ENCODE measurements at places on chromosomes 5 and 9.

DNA sequence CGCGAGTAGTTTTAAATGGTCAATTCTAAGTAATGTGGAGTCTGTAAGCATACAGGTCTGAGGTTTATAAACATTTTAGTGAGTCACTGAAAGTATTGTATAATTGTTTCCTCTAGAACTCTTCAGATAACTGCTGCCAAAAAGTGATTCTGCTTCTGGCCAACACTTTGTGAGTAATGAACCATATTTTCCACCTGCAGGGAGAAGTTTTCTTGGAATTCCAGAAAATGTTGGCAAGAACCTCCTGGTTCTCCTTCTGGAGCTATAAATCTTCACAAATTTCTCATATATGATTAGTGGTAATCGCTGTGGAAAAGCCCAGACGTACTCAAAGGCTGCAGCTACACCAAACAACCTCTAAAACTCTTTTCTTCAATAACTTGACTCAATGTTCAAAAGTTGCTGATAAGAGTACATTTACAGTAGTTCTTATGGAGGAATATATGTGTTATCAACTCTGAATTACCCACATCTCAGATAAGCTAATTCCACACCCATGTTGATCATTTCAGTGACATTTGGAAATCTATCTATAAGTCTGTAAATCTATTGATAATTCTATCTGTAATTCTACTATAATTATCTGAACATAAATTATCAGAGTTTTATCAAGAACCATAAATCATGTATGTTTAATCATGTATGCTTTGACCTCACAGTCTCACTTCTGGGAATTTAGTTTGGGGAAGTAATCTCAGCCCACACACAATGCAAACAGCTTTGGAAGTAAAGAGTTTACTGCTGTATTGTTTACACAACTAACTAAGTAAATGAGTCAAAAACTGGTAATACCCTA is 74.1 kb downstream of the FNBP1 start:
- DNase-seq: no peak

GRCh38 chr5:16539169-16539666 is 73.6 kb upstream of the ZNF622 start:
- DNase-seq: no peak

- peak; percentile 96 for DNase-seq
Observed at GRCh38 chr5:131209506-131210150, 38.9 kb downstream of the LYRM7 start.

DNA sequence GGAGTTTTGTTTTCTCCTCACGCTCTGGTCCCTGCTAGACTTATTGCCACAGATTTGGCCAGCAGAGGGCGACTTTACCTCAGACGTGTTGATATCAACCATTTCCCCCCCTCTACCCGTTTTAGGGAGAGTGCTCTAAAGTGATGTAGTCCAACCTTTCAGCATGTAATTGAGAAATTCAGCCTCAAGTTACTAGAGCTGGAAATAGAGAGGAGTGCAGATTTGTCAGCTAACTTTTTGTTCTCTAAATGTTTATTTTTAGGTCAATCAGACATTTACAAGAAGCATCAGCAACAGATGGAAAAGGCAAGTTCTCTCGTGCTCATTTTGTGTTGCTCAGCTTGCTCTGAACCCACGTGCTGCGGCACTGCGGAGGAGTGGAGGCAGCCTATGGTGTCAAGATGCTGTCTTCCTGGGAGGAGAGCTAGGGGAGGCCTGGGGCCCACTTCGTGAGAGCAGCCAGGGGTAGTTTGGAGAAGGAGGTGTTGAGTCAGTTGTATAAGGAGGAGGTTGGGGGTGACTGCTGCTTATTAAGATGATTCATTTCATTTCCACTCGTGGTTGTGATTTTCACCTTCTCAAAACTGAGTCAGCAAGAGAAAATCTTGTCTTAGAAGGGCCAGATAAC is 53.6 kb downstream of the GPR107 start:
- peak; percentile 85 for DNase-seq

DNA sequence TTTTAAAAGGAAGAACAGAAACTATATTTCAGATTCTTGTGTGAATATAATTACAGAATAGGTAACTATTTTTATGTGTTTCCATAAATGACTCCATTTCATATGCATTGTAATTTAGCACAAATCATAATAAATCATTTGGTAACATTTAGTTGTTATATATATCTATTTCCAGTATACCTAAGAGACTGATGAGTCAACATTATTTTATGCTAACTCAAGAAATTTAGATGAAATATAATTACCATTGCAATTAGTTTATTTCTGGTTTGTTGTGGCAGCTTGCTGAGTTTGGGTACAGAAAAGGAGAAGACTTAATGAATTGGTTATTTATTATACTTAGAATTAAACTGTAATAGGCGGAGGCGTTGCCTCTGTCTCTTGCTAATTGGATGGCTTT is 314.9 kb downstream of the KCTD16 start:
- no peak for DNase-seq

- no peak for DNase-seq
Observed at GRCh38 chr5:1540166-1540565, 16.4 kb upstream of the LPCAT1 start.

DNA sequence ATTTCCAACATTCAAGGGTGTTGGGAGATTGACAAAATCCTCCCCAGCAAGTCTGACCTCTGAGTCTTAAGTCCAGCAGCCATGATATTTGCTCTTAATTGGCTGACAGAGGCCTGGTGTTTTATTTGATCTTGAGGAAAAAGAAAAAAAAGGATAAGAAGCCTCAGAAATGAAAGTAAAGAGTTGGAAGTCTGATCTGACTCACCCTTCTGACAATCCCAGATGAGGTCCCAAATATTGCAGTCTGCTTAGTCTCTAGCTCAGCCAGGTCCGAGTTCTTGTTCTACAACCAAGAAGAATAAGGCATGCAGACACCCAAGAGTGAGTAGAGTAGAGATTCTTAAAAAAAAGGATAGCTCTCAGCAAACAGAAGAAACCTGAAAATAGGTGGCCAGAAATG is 632.5 kb upstream of the ST8SIA4 start:
- DNase-seq: no peak

DNA sequence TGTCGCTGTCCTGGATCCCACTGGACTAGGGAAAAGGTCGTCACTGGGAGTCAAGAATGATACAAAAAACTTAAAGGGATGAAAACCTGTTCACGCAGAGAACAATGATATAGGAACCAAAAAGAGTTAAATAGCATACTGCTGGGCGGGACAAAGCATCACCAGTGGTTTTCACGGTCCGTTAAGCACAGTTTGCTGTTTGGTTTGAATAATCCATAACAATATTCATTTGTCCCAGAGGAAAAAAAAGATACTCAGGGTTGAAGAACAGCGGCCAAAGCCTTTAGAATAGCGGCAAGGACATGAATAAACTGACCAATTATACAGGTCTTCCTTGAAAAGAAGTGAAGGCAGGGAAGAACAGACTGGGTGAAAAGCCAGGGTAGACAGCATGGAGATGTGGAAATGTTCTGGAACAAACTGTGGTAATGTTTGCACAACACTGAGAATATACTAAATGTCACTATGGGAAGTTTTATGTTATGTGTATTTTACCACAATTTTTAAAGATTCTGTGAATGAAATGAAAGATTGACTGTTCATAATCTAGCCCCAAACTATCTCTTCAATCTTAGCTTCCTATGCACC is 60.8 kb downstream of the MTMR12 start:
- no peak for DNase-seq

DNA sequence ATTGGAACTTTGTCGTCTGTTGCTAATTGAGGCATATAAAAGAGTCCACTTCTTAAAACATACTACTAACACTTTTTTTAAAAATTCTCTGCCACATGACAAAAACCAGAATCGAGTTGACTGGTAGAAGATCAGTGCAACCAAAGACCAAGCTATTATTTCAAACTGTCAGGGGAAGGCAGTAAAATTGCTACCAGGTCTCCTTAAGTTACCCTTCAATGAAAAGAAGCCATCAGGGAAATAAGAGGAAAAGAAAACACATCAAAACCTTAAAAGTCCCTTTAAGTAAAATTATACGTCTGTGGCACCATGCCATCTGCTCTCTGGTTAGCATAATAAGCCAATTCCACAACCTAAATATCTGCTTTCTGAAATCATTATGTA is 9.6 kb downstream of the ZNF608 start:
- no peak for DNase-seq

DNA sequence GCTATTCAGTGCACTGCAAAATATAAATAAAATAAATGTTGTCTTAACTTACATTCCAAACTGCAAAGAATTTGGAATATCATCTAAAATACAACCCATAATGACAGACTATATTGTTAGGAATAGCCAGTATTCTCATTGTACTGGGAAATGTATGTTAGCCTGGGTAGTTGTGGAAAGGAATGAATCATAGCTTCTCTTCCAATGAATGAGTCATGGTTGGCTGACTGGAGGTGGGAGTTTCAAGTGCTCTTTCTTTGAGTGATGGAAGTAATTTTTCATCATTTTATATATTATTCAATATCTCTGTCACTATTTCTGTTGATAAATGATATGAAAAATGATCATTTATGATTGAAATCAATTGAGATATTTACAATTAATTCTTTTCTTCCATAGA is 158.6 kb upstream of the ARRDC3 start:
- no peak for DNase-seq

DNA sequence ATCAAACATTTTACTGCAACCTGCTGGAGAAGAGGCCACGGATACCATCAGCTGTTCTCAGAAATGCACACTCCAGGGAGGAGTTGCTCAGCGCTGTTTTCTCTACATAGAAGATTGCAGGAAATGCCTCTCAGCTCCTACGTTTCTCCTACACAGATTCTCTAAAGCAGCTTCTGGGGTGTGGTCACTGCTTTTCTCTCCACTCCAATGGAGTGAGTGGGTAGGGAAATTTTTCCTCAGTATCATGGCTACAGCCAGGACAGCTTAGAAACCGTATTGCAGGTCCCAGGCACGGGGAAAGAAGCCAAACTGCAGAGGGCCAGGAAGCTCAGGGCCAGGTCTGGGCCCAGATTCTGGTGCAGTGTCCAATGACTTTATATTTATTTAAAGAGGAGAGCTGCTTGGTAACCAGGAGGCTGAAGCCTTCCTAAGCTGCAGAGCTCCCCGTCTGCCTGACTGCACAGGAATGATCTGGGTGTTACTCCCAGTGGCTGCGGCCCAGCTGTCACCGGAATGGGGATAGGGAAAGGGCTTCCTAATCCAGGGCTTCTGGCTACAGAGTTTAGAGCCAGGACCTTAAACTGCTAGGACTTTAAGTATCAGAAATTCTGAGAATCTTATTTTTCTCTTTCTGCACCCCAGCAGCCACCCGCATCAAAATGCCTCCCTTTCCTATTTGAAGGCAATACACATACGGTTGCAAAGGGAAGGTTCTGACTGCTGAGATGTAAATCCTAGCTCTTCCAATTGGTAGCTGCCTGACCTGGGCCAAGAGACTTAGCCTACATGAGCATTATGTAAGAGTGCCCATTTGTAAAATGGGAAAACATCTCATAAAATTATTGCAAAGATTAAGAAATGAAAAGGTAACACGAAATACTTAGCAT is 1.4 kb upstream of the SPTAN1 start:
- no peak for DNase-seq

- DNase-seq: no peak
Observed at GRCh38 chr5:57466544-57466943, 16.1 kb downstream of the ACTBL2 start.

DNA sequence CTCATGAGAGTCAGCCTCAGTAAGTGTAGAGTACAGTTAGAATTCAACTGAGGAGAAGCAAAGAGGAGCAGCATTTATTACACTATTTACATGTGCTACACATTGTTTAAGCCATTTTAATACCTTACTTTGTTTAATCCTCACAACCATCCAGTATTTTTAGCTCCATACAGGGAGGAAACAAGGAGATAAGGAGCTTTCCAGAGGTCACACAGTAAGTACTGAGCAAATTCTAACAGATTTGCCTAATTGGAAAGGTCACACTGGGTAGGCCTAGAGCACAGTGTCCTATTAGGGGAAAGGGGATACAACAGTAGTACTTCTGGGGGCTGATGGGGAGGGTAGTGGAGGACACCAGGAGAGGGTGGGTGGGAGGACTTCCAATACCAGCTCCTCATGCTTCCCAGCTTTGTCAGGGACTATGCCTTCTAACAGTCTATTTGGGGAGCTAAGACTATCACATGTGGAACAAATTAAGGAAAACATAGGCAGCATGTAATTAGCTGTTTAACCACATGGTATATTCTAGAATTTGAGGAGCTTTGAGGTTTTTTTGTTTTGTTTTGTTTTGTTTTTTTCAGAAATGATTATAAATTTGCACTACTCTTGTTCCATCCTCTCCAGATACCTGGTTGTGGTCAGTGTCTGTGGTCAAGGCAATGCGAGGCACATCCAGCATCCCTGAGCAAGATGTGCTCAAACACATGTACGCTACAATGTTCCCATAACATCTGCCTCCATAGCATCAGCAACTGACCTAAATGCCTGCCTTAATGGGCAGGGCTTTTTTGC is 96.0 kb upstream of the SLC12A2 start:
- DNase-seq: no peak

DNA sequence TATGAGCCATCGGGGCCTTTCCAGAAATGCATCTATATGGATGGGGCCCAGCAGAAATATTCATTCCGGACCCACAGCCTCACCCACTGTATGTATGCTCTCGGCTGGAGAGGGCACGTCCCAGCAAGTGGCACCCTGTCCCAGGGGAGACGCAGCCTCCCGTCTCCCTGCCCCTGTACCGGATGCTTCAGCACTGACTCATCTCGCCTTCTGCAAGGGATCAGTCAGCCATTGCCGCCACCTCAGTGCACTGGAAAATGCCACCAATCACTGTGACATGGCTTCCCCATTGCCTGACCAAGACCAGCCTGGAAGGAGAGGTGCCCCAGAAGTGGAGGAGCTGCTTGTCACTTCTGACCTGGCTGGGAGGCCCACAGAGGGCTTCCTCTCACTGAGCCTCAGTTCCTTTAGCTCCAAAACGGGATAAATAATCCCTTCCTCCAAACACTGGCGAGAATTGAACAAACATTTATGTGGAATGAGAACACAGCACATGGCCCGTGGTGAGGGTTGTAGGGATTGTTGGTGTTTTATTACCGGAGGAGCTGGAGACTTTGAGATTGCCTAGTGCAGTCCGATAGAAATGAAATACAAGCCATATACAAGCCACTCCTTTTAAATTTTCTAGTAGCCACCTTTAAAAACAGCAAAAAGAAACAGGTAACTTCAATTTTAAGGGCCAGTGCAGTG is 43.9 kb upstream of the ORM1 start:
- DNase-seq: no peak

DNA sequence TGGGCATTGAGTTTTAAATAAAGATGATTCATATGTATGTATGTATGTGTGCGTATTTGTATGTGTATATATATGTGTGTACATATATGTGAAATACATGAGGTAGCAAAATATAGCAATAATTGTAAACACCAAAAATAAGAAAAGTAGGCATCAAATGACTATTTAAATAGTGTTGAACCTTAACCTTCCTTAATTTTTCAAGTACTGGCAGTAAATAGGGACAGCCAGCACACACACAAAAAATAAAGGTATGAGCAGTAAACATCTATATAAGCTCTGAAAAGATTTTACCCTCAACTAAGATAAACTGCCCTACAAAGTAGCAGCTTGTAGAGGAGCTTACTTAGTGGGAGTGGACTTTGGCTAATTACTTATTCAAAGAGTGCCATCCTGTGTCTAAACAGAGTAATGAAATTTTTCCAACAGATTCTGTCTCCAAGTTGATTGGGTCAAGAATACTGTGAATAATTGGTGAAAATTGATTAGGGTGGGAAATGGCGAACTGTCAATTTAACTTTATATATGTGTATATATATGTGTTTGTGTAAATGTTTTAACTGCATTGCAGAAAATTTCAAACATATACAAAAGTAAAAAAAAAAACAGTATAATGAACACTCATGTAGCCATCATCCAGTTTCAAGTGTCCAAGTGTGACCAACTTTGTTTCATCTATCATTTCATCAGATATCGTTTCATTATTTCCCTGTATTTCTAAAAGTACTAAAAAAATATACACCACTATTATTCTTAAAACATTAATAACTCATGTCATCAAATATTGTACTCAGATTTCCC is 2.0 kb upstream of the ADAMTS6 start:
- DNase-seq: peak; percentile 94

Data from Kasumi-1 (cell line).